ENCODE measurements at places on chromosomes 1 and 21.

GRCh38 chr1:11324567-11325165, 51.7 kb downstream of the UBIAD1 start:
- DNase-seq = no peak

DNA sequence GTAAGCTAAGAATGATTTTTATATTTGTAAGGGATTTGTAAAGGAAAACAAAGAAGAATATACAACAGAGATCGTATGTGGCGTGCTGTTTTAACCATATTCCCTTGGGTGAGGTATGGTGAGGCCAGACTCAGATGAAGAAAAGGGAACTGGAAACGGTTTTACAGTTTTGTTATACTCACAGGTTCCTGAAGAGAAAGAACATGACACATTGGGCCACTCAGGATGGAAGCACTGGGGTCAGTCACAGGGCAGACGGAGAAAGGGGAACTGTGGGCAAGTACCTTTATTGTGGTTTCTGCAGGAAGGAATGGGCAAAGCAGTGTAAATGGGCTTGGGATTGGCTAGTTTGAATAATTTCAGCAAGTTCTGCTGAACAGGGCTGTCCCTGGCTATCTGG, 177.4 kb downstream of the LBR start:
- DNase-seq = no peak

DNA sequence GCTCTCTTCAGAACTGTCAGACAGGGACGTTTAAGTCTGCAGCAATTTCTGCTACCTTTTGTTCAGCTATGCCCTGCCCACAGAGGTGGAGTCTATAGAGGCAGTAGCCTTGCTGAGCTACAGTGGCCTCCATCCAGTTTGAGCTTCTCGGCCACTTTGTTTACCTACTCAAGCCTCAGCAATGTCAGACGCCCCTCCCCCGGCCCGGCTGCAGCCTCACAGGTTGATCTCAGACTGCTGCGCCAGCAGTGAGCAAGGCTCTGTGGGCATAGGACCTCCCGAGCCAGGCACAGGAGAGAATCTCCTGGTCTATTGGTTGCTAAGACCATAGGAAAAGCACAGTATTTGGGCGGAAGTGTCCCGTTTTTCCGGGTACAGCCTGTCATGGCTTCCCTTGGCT, 89.9 kb upstream of the PDC start:
- DNase-seq = no peak

- DNase-seq = no peak
Measured at GRCh38 chr1:98949166-98949565, 55.5 kb downstream of the PLPPR5 start.

DNA sequence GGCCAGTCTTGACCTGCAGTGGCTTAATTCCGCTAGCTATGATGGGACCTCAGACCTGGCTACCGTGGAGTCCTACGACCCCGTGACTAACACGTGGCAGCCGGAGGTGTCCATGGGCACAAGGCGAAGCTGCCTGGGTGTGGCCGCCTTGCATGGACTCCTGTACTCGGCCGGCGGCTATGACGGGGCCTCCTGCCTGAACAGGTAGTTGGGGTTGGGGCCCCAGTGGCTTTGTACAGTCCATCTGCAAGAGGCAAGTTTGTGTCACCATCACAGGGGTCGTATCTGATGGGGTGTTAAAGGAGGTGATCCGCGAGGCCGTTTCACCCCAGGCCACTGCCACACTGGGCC, 2.9 kb downstream of the KLHL17 start:
- no peak for DNase-seq

Data from central memory CD8-positive, alpha-beta T cell (primary cell).